ENCODE measurements at places on chromosomes 11 and 22.

DNA sequence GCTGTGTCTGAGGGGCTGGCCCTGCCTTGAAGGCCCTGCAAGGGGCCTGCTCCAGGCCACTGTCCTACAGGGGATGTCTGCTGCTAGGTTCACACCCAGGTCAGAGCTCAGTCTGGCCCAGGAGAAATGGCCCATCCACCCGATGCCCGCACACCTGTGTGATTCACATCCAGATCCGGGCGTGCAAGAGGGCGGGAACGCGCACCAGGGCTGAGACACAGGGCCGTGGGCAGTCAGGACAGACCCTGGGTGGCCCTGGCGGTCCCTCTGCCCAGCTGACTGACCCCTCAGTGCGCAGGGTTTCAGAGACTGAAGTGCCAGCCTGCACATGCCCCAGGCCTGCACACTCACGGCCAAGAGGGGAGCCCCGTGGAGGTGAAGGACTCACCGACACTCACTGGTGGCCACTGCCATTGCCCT, 7.4 kb downstream of the TOLLIP start:
- DNase-seq: no peak

- no peak for DNase-seq
Observed at GRCh38 chr11:77450227-77450626, 23.7 kb downstream of the PAK1 start.

GRCh38 chr11:106601684-106602297, 416.5 kb downstream of the GUCY1A2 start:
- DNase-seq: no peak

GRCh38 chr11:57180081-57180561, 1.6 kb upstream of the LRRC55 start:
- no peak for DNase-seq

GRCh38 chr11:88059326-88059725, 115.9 kb downstream of the RAB38 start:
- no peak for DNase-seq

DNA sequence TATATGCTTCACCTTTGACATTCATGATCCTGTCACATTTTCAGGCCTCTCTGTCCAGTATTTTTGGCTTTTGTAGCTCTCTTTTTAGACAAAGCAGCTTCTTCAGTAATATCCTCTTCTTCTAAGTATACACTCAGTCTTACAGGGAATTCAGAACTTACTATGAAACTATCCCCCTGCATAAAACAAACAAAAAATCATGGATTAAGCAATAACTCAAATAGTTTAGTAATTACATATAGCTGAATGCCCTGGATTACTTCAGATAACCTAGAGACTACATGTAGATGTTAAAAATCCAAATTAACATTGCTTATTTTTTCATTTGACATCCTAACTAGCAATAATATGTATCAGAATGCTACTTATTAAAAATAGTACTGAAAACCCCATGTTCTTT, 5.2 kb downstream of the TAF1D start:
- no peak for DNase-seq

DNA sequence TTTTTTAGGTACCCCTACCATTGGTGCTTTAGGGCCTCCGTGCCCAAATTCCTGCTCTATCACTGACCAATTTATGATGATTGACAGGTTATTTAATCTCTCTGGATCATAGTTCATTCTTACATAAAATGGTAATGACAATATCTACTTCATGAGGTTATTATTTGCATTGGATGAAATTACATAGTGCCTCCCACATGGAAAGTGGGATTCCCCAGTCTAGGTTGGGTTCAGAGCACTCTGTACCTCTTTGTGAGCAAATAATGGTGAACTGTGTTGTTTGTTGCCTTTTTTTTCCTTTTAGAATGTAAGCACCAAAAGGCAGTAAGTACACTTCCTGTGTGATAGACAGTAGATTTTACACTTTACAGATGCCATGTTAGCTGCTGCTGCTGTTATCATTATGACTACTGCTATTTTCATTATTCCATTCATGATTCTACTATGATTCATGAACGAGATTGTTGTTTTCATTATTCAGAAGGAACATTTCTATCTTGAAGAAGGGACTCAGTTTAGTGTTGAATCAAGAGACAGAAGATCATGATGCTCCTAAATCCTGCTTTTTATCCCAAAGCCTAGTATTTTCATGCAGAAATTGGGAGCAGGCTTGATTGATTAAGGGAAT, 100.8 kb downstream of the ALX4 start:
- DNase-seq: no peak

DNA sequence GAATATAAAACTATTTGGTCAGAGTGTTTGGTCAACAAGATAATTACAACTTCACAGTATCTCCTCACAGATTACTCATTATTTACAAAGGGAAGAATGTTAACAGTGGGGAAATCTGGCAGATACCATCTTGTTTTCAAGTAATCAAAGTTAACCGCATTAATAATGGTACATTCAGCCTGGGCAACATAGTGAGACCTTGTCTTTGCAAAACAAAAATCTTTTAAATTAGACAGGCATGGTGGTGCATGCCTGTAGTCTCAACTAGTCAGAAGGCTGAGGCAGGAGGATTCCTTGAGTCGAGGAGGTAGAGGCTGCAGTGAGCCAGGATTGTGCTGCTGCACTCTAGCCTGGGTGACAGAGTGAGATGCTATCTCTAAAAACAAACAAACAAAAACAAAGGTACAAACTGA, 78.5 kb downstream of the ACER3 start:
- DNase-seq: no peak

GRCh38 chr11:110951950-110952503, 239.8 kb upstream of the ARHGAP20 start:
- DNase-seq: no peak

GRCh38 chr11:88384669-88385005, 47.1 kb upstream of the CTSC start:
- no peak for DNase-seq

Measured in activated B cell treated with CpG ODN at 0.5 μM for 24 hours (primary cell).